ENCODE measurements at places on chromosomes 16 and 17.

- DNase-seq = no peak
Observed at GRCh38 chr17:48693178-48693577, 29.1 kb downstream of the PRAC1 start.

DNA sequence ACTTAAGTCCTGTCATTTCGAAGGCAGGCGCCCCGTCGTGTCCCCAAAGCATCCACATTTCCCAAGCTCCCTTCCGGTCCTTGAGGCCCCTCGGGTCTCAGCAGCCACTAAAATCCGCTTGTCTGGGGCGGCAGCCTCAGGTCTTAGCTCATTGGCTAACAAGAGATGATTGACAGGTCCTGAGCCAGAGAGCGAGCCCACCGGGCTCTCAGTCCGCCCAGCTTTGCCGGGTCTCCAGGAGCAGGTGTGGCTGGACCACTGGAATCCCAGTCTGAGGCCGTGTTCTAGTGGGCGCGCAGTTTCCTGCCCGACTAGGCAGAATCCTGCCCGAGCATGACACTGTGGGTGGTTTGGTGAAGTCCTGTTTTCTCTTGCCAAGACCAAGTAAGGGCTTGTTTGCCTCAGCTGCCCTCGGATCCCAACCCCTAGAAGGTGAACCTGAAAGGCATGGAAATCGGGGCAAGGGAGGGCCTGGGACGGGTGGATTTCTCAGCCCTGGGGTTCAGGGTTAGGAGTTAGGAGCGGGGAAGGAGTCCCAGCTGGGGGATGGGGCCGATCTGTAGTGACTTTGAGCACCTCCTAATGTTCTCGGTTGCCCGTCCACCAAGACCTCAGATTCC is 42.8 kb downstream of the MRC2 start:
- DNase-seq = no peak

DNA sequence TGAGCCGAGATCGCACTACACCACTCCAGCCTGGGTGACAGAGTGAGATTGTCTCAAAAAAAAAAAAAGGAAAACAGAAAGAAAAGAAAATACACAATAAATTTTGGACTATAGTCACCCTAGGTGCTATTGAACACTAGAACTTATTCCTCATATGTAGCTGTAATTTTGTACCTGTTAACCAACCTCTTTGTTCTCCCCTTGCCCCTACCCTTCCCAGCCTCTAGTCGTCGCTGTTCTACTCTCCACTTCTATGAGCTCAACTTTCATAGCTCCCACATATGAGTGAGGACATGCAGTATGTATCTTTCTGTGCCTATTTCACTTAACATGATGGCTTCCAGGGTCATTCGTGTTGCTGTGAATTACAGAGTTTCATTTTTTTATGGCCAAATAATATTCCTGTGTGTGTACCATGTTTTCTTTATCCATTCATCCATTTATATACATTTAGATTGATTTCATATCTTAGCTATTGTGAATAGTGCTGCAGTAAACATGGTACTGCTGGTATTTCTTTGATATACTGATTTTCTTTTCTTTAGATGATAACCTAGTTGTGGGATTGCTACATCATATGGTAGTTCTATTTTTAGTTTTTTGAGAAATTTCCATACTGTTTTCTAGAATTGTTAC is 28.3 kb downstream of the VPS35L start:
- DNase-seq = peak; percentile 57

GRCh38 chr17:43443381-43443780 is 40.4 kb upstream of the DHX8 start:
- DNase-seq = no peak

- DNase-seq = no peak
Observed at GRCh38 chr17:78766743-78767294, 15.3 kb downstream of the CYTH1 start.

DNA sequence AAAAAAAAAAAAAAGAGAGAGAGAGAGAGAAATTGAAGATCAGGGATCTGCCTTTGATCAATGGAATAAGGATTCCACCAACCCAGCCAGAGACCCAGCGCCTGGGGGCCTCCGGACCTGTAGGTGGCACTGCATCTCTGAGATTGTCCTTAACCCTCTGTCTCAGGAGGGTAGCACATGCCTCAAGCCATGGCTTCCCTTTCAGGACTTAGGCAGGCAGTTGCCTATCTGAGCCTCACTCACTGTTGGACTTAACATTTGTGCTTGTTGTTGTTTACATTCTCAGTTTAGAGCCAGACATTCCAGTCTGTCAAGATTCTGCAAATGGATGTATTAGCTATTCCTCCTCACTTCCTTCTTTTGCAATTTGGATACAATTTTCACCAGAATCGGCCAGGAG is 5.1 kb upstream of the SCNN1B start:
- DNase-seq = no peak

DNA sequence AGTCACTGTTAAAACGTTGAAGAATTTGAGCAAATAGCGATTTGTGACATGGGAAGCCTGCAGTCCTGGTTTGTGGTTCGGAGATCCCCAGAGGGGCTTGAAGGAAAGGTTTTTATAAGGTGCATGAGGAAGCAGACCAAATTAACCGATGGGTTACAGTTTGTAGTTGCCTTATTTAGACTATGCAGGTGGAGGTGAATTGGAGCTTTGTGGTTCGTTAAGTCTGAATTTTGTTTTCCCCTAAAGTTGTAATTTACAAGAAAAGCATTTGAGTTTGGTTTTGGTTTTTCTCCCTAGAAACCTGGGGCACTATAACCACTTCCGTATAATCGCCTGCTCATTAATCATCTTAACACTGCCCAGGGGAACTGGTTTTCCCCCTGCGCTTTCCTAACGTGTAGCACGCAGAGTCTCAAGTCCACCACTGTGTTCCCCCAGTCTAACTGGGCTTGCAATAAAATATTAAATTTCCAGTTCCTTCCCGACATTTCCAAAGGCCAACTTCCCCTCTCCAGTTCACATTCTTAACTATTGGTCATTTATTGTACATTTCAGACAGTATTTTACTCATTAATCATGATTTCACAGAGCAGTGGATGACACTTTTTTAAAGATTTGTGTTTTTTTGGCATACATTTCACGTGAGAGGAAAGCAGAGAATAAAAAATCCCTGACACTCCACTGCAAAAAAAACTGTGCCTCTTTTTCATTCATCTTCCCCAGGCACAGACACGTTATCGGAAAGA is 932 bp downstream of the ZNF267 start:
- peak; percentile 62 for DNase-seq

DNA sequence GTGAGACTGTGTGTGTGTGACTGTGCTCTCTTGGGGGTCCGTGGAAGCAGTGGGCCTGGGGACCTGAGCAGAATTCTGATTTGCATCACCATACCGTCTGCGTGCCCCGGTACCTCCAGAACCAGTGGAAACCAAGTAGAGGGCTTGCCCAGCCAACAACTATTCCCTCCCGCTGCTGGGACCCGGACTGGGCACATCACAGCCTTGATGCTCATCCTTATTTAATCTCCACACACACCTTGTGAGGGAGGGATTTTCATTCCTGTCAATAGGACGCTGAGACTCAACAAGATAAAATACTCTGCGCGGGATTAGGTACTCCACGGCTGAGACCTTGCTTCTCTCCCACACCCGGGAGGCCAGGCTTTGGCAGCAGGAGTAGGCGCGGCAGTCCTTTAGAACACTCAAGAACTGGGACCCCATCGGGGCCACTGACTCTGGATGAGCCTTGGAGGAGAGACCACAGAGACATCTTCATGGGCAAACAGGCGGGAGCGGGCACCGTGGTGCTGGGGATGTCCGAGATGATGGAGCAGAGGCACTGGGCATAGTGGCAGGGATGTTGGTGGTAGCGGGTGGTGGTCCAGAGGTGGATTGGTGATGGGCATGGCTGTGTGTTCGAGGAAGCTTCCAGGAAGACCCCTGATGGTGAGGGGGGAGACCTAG is 208.0 kb downstream of the NTN1 start:
- DNase-seq = no peak

- no peak for DNase-seq
Observed at GRCh38 chr17:65194670-65195334, 57.6 kb downstream of the RGS9 start.

DNA sequence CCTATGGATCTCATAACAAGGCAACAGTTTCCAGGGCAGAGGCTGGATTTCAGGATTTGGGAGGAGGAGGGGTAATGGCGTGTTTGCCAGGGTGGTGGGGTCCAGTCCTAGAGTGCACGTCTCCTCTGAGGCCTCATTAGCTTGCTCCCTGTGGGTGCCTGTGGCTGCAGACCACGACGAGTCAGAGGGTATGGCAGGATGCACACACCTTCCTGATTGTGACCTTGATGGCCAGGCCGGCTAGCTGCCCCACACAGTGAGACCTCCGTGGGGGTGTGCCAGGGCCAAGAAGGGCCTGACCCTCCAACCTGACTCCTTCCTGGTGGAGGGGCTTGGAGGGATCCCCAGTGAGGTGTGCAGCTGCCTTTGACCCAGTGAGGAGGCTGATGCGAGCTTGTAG is 4.0 kb upstream of the SMTNL2 start:
- DNase-seq = no peak

GRCh38 chr17:63426041-63426916 is 19.8 kb downstream of the CYB561 start:
- DNase-seq = no peak

- DNase-seq = peak; percentile 84
Observed at GRCh38 chr17:72682605-72683004, 409.9 kb downstream of the SLC39A11 start.

DNA sequence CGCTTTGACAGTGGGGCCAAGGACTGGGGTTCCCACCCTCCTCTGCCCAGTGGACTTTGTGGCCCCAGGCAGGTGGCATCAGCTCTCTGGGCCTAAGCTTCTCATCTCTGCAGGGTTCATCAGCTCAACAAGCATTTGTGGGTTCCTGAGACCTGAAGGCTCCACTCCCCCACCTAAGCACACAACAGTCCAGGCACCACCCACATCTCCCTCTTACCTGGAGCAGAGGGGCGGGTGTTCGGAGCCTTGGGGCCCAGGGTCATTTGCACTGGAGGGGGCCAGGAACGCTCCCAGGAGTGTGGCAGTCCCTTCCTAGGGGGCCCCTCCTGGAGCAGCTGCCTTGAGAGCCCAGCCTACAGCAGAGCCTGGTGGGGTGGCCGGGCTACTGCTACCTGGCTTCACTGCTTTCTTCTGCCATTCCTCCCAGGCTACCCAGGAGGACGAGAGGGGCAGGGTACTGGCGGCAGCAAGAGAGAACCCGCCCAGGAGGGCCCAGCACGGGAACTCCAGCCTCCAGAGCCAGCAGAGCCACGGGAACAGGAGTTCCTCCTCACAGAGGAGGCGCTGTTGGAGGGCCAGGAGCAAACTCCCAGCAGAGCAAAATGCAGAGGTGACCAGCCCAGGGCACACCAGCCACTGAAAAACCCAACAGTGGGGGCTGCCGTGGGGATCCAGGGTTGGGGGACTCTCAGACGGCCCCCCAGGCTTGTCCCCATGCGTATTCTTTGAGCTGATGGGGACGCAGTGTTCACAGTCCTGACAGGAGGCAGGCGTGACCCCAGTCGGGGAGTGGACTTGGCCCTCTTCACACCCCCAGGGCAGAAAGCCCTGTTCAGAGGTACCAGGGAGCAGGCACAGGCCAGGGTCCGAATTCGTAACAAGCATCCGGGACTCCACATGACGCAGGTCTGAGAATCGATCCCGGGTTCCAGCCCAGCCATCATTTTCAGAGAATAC is 35.1 kb upstream of the SLC38A10 start:
- no peak for DNase-seq

GRCh38 chr16:78209951-78210661 is 110.7 kb downstream of the WWOX start:
- no peak for DNase-seq

GRCh38 chr16:49485663-49486062 is 112.1 kb downstream of the C16orf78 start:
- no peak for DNase-seq

DNA sequence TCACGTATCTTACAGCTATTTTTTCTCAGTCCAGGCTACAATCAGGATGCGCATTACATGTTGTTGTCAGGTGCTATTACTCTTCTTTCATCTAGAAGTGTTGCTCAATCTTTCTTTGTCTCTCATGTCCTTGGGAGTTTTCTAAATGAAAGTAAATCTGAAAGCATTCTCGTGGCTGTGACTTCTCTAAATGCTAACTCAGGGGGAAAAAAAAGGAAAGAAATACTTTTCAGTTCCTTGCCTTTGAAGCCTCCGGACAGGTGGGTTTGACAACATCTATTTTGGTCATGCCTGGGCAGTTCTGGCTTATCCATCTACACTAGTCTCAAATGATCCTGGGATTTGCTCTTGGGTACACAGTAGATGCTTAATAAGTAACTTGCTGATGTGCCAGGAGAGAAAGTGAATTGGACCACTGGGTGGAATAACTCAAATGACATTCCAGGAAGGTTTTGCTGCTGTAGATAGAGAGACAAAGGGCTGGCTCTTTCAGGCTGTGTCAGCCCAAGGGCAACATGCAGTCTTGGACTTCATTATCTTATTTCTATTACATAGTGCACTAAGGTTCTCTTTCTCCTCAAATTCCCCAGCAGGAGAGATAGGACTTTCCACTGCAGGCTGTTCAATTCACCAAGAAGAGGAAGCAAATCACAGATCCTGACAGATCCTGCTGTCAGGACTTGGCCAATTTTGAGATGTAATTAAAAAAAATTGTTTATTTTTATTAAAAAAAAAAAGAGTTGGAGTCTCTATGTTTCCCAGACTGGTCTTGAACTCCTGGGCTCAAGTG is 63.6 kb upstream of the NFAT5 start:
- DNase-seq = no peak

DNA sequence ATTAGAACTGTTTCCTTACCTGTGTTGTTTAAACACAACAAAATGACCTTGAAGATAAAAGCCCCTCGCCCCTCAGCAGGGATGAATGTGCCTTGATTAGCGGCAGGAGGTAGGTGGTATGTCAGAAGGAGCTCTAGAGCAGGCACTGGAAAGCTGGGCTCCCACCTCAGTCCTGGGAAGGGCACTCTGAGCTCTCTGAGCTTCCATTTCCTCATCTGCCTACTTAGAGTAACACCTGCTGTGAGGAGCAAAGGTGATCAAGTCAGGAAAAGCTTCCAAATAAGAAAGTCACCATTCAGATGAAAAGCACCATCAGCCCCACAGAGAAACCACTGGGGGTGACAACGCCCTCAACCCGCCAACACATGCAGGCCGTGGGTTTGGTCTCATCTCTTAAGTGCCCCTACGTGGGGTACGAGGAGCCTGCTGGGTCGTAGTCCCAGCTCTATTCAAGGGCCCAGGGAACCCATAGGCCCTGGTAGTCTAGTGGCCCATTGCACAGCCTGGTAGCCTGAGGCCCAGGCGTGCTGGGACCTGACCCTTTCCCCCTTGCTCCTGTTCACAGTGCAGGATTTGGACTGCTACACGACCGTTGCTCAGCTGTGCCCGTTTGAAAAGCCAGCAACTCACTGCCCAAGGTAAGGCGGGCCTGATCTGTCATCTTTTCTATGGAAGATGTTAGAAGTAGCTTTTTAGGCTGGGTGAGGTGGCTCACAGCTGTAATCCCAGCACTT is 57.3 kb downstream of the CRISPLD2 start:
- DNase-seq = no peak

GRCh38 chr17:71713846-71714245 is 407.0 kb upstream of the SOX9 start:
- DNase-seq = no peak

GRCh38 chr17:57517273-57517631 is 227.8 kb downstream of the CCDC182 start:
- DNase-seq = no peak

- DNase-seq = peak; percentile 46
Observed at GRCh38 chr17:45230787-45231480, 9.2 kb downstream of the FMNL1 start.

- DNase-seq = peak; percentile 23
Observed at GRCh38 chr16:3698941-3699340, 18.4 kb downstream of the TRAP1 start.

GRCh38 chr16:9670033-9670432 is 512.2 kb downstream of the GRIN2A start:
- DNase-seq = no peak

- DNase-seq = no peak
Observed at GRCh38 chr17:17782523-17783115, 54.2 kb downstream of the SREBF1 start.

GRCh38 chr17:28319598-28319935 is 567 bp downstream of the TMEM97 start:
- DNase-seq = no peak
